Small intestine (tissue), 16 donors: ENCODE measurements at places on chromosomes 13 and 19. TPM values are rescaled to one million over a fixed set of nuclear protein-coding genes. Genes with fewer than 3 reads are reported as not detected.

- no peak for DNase-seq
These were observed 215.1 kb downstream of the SHISA2 start for GRCh38 chr13:25836574-25837336.

- no peak for DNase-seq
These were observed 18.3 kb downstream of the ATP4B start for GRCh38 chr13:113639616-113640262.

CYP4F2 gene
- 3.8 TPM for polyA plus RNA-seq

SUPT5H gene
- polyA plus RNA-seq = 211 TPM
